ENCODE measurements at places on chromosomes 5 and 9.

DNA sequence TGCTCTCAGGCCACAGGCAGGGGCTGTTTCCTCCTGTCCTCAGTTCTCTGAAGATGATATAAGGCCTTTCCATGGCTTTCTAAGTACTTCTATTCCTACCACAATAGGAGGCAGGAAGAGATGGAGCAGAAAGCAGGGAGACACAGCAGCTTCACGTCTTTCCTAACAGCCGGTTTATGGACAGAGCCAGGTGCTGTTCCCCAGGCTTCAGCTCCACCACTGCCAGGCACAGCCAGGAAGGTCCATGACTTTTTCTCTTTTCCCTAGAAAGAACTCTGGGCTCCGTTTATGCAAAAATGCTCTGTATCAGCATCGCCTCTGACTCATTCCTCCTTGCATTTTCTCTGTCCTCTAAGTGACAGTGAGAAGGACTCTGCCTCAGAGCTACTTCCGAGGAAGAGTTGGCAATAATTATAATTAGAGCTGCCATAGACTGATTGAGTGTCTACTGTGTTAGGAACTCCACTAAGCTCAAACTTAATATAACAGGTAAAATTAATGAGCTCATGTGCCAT lies 478.5 kb downstream of the RASEF start:
- DNase-seq, result no peak

DNA sequence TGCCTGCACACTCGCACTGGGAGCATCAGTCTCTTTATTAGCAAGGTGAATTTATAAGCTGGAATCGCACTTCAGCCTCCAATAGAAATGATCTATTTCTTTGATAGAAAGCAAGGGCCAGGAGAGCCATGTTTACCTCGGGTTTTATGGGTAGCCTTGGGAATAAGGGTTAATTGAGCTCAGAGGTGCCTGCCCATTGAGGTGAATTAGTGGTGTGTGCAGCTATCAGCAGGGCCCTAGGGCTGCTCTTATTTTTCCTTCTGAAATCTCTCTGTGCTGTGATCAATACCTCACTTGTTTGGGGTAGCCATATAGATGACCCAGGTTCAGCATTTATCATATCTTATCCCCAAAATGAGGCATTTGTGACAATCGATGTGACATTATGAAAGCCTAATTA lies 297.8 kb downstream of the EBF1 start:
- no peak for DNase-seq

DNA sequence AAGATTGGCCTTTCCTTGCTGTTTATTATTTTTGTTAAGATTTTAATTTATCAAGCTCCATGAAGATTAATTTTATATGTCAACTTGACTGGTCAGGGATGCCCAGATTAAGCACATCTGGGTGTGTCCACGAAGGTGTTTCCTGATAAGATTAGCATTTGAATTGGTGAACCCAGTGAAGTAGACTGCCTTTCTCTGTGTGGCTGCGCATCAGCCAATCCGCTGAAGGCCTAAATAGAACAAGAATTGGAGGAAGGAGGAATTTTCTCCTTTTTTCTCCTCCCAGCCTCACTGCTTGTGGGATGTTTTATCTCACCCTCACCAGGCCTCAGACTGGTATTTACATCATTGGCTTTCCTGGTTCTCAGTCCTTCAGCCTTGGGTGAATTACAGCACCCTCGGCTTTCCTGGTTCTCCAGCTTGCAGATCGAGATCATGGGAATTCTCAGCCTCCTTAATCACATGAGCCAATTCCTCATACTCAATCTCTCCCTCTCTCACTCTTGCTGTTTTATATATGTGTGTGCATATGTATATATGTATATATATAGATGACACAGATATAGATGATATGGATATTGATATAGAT lies 135.4 kb upstream of the SPEF2 start:
- DNase-seq, result no peak

GRCh38 chr5:144076521-144077083 lies 93.9 kb downstream of the YIPF5 start:
- DNase-seq, result no peak

DNA sequence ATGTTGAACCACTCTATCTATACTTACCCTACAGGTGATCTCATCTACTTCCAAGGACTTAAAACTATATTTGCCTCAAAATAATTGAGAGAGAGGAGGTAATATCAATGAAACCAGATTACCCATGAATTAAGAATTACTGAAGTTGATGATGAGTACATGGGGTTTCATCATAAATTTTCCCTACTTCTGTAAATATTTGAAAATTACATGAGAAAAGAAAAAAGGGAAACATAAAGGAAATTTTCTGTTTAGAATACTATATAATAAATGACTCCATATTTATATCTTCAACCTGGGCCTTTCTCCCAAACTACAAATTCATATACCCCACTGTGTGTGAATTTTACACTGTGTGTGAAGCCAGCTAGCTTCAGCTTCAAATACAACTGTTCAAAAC lies 2.6 kb downstream of the TSTD2 start:
- no peak for DNase-seq

DNA sequence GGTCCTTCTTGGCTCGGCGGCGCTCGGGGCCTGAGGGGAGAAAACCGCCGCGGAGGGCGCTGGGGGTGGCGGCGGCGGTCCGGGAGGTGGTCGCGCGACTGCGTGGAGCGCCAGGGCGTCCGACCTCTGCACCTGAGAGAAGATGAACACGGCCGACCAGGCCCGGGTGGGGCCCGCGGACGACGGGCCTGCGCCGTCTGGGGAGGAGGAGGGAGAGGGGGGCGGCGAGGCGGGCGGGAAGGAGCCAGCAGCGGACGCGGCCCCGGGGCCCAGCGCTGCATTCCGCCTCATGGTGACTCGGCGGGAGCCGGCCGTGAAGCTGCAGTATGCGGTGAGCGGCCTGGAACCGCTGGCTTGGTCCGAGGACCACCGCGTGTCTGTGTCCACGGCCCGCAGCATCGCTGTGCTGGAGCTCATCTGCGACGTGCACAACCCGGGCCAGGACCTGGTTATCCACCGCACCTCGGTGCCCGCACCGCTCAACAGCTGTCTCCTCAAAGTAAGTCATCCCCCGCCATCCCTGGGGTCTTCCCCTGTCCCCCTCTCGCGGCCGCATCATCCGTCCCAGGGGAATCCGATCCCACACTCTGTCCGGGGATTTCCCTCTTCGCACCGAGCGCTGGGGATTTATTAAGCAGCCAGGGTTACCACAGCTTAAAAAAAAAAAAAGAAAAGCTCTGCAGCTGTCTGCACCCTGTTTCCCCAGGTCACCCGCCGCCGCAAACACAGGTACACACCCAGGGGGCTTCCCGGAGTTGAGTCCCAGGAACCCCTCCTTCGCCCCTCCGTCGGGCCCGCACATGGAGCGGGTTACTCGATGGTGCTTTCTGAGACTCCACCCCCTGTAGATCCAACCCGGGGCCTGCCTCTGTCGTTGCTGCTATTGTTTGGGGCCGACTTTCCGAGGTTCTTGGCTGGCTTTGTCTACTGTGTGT lies at the start of gene GTF3C4:
Gene GTF3C4, plus strand, starts transcription at position 8 of the 935 bp plus-strand sequence. Its CDS starts 135 bp downstream, at position 143.
- peak; percentile 93 for DNase-seq

DNA sequence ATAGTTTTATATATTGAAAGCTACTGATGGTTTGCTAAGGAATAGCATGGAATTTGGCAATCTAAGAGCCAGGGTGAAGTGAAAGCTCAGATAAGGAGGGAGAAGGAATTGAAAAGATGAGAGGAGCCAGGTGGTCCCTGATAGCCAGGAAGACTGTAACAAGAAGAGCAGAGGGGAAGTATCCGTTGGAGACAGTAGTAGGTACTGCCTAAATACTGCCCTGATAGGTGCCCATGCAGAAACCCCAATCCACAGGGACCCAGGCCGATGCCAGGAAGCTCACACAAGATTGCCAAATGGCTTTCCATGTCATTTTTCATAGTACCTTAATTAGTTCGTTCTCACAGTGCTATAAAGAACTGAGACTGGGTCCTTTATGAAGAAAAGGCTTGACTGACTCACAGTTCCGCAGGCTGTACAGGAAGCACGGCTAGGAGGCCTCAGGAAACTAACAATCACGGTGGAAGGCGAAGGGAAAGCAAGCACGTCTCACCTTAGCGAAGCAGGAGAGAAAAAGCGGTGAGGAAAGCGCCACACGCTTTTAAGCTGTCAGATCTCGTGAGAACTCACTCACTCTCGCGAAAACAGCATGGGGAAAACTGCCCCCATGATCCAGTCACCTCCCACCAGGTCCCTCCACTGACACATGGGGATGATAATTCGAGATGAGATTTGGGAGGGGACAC lies 13.0 kb downstream of the ACTL7B start:
- DNase-seq, result peak; percentile 14

DNA sequence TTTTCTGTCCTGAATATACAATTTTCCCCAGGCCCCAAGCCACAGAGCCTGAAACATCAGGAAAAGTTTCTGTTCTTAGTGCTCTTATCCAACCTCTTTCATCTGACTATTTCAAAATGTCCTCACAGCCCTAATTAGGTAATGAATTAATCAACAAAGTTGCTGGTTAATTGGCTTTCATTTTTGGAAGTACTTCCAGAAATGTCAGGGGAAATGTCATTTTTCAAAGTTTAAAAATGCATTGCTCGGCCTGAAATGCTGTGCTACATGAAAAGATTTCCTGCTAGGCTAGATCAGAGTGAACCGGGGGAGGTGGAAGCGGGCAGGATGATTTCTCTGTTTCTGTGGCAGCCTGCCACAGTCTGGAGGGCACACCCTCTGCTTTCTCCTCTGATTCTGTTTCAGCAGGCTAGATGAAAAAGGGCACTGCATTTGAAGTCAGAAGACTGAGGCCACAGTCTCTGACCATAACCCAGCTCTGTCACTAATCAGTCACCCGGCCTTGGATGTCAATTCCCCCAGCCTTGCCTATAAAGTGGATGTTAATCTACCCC lies 55.9 kb upstream of the BARX1 start:
- no peak for DNase-seq

DNA sequence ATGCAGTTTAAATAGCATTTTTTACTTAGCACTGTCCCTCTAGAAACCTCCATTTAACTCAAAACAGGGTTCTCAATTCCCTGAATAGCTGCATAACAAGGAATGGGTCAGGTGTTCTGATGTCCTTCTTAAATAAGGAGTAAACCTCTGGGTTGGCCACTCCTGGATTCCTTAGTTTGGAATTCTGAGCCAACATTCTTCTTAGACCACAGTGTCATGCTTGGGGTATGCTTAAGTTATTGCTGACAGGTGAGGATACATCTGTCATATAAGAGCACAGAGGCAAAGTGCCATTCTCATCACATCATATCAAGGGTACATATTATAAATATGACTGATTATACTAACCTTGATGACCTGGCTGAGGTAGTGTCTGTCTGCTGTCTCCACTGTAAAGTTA lies 179.9 kb upstream of the SEMA6A start:
- DNase-seq, result no peak

GRCh38 chr5:50898966-50899365 lies 232.5 kb downstream of the PARP8 start:
- no peak for DNase-seq

DNA sequence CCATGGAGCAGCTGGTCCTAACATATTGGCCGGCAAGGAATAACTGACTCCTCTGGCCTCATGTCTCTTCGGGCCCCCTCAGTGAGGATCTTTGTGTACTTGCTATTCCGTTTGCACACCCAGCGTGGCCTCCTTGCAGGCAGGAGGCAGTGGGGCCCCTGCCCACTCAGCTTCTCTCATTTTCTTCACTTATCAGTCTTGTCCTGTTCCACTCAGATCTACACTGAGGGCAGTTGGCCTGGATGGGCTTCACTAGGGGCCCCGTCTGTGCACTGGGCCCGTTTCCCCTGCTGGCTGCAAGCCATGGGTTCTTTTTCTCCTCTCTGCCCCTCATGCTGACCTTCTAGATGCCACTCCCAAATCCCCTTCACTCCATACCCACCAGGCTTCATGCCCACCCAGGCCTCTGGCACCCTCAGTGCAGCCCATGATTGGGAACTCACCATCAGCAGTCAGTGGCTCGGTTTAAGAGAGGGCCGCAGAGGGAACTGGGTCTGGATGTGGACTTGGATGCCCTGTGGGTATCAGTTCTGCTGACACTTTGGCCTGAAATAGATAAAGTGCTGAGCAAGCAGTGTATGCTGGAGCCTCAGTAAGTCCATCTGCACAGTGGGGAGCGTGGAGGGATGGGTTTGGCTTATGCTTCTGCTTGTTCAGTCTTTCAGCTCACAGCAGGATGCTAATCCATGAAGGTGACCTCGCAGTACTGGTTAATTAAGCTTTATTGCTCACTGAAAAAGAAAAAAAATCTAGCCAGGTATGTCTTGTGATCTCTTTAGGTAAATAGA lies 57.9 kb downstream of the ERBIN start:
- DNase-seq, result no peak

DNA sequence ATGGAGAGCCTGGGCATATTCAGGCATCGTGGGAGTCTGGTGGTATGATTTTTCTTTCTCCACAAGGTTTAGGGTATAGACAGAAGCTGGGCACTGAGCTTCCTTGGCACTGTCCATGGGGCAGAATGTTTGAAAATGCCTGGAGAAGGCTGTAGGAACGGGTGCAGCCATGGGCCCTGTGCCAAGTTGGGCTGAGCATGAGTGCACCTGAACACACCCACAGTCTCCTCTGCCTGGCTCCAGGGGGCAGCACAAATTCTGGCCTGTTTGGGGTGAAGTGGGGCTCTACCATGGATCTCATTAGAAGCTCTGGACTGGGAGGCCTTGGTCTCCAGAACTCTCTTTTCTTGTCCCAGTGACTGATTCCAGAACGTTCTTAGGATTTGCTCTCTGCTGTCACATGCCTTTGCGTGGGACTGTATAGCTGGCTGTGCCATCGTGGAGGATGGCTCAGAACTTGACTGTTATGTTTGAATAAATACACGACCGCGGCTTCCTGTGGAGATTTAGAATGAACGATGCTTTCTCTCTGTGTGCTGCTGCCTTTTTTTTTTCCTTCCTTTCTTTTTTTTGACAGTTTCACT lies 229.8 kb downstream of the FANCC start:
- DNase-seq, result no peak

DNA sequence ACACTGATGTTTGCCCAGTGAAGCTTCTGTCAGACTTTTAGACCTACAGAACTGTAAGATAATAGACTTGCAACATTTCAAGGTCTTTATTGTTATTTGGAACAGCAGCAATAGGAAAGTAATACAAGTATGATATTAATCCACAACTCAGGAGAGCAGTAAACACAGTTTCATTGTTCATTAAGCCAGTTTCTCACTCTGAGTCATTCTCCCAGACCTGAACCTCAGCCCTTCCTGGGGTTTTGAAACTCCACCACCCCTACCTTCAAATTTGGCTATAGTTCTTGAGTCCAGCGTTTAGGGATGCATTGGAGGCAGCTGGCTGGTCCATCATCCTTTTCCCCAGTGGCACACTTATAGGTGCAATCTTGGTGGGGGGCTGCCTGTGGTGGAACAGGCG lies 203.2 kb downstream of the RAB3C start:
- no peak for DNase-seq

DNA sequence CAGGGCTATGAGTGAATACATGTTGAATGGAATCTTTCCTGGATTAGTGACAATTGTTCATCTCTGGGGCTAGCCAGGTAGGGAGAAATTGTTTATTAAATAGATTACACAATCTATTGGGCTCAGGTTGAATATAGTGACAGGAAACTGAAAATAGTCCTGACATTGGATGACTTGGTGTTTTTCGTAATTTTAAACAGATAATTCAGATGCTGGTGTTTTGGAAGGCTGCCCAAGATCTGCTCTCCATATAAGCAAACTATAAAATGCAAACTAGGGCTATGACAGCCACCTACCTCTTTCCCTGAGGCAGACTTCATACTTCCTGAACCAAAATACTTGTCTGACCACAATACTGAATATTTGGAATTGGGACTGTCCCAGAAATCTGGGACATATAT lies 99.1 kb downstream of the ENC1 start:
- DNase-seq, result no peak

All from CD4-positive, alpha-beta T cell (primary cell).